ENCODE measurements at places on chromosomes 12 and 14.
A peak's percentile ranks its signal among the peaks of the same experiment; 100 is the strongest.

DNA sequence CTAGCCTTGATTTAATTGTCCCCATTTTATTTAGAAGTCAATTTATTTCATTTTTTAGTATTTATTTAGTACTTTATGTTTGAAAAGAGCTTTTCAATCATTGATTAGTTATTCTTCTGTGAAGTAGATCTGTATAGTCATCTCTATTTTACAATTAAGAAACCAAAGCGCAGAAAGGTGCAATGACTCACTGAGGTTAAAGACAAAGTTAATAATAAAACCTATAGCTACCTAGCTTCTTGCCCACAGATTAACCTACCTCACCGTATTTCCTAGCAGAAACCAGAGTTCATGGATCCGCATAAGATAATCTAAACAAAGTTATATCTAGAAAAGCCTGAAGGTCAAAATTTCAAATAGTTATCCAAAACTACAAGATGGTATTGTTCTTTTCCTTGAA is 176.4 kb downstream of the GRIN2B start:
- DNase-seq = no peak

- DNase-seq = no peak
These were observed 42.3 kb upstream of the EVL start for GRCh38 chr14:100022772-100023451.

DNA sequence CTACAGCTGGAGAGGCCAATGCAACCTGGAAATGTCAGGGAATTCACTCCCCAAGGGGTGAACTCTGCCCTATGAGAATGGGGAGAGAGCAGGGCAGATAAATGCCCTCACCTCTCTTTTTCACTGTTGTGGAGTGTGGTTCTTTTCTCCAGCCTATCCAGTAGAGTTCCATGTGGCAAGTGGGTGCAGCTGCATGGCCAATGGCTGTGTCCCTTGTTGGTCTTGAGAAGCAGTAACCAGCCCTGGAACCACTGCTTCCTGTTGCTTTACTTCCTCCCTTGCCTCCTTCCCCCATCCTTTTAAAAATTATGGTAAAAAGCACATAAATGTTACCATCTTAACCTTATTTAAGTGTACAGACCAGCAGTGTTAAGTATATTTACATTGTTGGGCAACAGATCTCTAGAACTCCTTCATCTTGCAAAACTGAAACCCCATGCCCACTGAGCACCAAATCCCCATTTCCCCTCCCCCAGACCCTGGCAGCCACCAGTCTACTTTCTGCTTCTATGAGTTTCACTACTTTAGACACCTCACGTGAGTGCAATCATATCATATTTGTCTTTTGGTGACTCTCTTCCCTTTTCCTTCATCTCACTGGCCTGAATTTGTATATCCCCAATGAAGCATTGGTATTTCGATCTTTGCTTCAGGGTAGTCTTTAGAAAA is 77.0 kb upstream of the GRIP1 start:
- DNase-seq = no peak

- no peak for DNase-seq
These were observed 176.3 kb upstream of the FKBP4 start for GRCh38 chr12:2618291-2618995.

DNA sequence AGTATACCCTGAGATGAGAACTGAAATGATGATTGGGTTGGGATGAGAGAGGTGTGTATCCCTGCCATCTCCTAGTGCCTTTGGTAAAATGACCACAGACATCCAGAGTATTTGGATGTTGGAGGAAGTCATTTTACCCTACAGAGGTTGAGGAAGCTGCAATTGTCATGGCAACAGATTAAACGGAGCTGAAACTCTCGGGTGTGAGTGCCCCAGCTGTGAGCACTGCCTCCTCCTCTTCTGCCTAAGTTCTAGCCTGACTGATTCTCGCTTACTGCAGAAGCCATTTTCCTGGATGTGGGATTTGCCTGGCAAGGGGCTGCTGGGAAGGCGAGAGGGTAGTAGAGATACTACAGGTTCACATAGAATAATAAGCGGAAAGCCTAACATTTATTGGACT is 10.3 kb upstream of the PPP4R4 start:
- DNase-seq = no peak

GRCh38 chr12:94791933-94792332 is 141.6 kb upstream of the TMCC3 start:
- no peak for DNase-seq

- peak; percentile 16 for DNase-seq
These were observed 64.2 kb downstream of the DNAI7 start for GRCh38 chr12:25130741-25131188.

DNA sequence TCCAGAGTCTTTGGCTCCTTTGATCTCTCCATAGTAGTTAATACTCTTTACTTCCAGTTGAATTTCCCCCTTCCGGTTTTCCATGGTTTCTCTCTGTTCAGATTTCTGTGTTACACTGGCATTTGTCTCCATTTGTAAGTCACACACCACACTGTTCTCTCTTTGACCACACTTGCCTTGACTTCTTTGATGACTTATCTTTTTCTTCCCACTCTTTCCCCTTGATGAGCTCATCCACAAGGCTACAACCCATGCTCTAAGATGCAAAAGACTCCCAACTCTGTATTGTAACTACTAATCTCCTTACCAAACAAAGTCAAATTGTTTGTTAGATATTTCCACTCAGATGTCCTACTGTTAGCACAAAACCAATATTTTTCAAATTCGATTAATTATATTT is 242.7 kb upstream of the E2F7 start:
- DNase-seq = no peak

GRCh38 chr12:52523824-52524223 is 3.6 kb upstream of the KRT5 start:
- DNase-seq = no peak

GRCh38 chr12:9636150-9636850 is 28.6 kb upstream of the KLRB1 start:
- DNase-seq = no peak

DNA sequence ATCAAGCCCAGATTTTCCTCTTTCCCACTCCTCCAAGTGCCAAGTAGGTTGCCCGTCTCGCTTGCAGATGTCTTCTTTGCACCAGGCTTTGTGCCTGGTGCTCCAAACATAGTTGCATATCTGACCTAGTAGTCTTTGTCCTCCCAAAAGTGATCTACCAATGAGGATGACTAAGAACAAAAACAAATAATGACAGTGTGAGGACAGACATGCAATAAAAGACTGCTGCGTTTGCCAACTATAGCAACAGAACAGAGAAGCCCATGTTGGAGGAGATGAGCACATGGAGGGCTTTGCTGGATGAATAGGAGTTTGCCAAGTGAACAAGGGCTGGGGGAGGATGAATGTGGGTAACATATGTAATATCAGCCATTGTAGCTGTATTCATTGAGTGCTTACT is 15.6 kb downstream of the DTX1 start:
- DNase-seq = peak; percentile 35

DNA sequence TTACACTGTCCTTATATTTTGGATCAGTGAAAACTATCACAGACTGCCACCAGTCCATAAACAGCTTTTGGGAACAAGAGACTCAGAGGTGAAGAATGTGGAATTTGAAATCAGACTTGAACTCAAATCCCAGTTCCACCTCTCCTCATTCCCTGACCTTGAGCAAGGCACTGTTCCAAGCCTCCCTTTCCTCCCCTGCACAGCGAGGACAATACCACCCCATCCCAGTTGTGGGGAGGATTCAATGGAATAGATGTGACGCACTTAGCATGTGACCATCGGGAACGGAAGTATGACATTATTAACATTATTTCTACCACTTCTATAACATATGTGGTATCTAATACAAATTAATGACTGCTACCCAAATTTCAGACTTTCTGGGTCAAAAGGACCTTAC is 63.5 kb downstream of the DPF3 start:
- no peak for DNase-seq

DNA sequence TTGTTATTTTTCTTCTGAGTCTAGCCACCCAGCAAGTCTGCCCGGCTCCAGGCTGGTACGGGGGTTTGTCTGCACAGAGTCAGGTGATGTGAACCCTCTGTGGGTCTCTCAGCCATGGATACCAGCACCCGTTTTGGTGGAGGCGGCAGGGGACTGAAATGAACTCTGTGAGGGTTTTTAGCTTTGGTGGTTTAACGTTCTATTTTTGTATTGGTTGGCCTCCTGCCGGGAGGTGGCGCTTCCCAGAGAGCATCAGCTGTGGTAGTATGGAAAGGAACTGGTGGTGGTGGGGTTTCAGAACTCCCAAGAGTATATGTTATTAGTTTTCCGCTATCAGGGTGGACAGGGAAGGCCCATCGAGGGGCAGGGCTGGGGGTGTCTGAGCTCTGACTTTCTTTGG is 5.3 kb upstream of the SERPINA4 start:
- DNase-seq = no peak

DNA sequence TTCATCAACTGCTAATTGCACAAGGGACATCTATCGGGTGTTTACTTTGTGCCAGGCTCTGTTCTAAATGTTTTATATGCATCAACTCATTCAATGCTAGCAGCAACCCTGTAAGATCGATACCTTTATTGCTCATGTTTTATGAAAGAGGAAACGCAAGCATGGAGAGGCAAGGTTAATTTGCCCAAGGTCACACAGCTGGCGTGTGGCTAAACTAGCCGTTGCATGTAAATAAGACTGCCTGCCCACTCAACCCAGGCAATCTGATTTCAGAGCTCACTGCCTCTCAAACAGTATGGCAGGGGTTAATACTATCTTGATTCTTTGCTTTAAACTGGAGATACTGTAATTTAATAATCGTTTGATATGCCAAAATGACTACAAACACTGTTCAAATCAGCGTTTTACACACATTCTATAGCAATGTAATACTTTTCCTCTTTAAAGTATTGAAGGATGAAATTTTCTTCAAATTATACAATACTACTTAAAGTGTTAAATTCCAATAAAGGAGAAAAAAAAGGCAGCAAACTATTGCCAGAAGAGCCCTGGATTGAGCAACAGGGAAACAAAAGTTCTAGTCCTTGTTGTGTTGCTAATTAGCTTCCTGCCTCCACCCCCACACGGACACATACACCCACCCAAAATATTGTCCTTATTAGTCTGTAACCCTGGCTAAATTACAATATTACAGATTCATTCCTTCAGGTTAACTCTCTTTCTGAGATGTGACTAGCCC is 39.1 kb upstream of the DHRS7 start:
- no peak for DNase-seq

GRCh38 chr12:68805592-68806120 is 2.3 kb upstream of the MDM2 start:
- DNase-seq = no peak

- no peak for DNase-seq
These were observed 198.9 kb downstream of the ADGRD1 start for GRCh38 chr12:131152587-131152986.

DNA sequence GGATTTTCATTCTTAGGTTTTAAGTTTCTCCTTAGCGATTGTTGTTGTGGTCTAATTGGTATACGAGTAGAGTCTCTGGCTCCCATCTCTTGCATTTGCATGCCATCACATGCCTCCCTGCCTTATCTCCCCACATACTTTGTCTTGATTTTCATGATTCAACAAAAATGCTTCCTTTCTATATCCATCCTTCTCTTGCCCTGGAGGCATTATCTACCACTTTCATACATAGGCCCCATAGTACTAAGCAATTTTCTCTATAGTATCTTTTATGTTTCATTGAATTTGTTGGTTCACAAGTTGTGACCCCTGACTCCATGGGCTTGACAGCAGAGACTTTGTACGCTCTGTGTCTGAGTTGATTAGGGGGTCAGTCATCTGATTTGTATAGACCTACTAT is 226.1 kb downstream of the ACSS3 start:
- no peak for DNase-seq

- DNase-seq = no peak
These were observed 23.5 kb upstream of the INF2 start for GRCh38 chr14:104665657-104666522.

DNA sequence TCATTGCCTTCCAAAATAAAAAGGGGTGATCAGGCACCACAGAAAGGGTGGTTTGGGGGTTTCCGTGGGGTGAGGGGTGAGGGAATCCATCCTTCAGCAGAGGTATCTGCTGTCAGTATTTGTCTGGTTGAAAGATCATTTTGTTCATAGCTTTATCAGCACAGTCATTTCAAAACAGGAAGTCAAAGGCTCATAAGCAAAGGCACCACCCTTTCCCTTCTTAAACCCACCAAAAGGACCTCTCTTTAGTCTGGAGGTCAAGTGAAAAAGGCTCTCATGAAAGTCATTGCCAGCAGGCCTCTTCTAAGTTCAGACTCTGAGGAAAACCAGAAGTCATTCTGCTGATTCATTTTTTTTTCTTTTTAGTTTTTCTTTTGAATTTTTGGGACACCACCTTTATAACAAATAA is 6.2 kb downstream of the CHST11 start:
- DNase-seq = no peak

DNA sequence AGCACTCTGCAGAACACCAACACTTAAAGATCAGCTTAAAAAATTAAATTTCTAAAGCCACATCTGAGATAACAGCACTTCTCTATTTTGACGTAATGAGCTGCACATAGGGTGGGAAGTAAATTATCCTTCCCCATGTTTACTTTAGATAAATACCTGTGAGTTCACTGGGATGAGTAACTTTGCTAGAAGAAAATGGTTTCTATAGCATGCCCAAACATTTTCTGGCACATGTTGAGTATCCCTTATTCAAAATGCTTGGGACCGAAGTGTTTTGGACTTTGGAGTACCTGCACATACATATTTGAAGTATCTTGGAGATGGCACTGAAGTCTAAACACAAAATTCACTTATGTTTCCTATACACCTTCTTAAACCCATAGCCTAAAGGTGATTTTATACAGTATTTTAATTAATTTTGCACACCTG is 6.6 kb downstream of the SLC38A2 start:
- no peak for DNase-seq

DNA sequence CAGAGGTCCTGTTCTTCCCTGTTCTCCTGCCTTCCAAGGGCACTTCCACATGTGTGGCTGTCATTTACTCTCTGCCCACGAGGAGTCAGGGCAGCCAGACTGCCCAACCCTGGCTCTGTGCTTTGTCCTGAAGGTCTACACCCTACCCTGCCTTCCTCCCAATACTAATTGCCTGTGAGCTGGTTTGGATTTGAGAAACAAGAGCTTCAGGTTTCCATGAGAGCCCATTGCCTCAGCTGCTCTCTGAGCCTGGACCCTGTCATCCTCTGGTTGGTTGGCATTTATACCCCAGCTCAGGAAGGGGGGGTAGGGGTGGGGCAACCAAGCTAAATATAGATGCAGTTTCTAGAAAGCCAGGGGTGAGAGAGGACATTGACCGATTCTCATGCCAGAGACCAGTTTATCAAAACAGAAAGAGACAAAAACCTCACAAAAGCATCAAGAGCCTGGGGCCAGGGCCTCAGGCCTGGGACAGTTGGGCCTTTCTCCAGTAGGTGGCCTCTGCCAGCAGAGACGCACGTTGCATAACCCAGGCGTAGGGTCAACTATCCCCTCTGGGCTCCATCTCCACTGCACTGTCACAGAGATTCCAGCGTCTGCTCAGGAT is 34.5 kb downstream of the VDR start:
- DNase-seq = peak; percentile 65

GRCh38 chr14:54465654-54466053 is 23.1 kb downstream of the GMFB start:
- DNase-seq = no peak

DNA sequence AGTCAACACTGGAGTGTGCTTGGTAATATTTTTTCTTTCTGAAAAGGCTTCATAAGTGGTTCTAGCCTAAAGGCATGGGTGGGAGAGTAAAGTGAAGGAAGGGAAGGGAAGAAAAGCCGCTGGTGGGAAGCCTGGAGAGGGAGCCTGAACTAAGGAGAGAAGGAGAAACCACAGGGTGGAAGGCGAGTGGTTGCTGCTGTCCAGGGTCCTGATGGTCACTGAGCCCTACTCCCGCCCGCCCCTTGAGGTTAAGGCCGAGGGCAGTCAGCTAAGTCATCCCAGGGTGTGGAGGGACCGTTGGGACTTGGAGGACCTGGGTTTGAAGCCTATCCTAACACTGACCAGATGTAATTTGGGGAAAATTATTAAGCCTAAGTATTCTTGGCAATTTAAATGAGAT is 189.1 kb downstream of the PIWIL1 start:
- DNase-seq = no peak
